ENCODE measurements at places on chromosomes 16 and 17.

GRCh38 chr17:17206124-17206912 is at the start of gene PLD6:
PLD6 (minus strand) TSS chr17:17206333; CDS start chr17:17206286, 47 bp downstream.
- DNase-seq: peak; percentile 91

DNA sequence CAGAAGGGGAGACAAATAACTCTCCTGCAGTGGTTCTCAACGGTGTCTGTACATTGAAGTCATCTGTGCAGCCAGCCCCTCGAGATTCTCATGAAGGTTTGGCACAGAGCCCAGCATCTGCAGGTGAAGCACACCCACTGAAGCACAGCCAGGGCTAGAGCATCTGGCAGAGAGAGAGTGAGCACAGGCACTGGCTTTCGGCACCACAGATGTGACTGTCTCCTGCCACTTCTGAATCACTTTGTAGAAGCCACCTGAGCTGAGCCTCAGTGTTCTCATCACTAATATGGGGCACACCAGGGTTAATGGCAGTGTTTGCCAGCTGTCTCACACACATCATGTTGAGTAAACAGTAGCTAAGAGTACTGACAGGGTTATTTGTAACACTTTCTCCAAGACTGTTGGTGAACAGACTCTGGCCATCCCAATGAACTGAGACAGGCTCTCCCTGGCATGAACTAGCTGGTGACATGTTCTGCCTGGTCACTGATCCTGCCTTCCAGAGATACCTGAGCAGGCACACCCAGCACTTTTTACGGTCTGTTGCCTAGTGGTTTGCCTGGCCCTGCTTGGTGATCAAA is 10.9 kb downstream of the HSPB9 start:
- peak; percentile 38 for DNase-seq

GRCh38 chr17:65137021-65137939 is at the start of gene RGS9:
RGS9 (plus strand) TSS chr17:65137370; CDS start chr17:65137541, 171 bp downstream.
- peak; percentile 80 for DNase-seq

- no peak for DNase-seq
Observed at GRCh38 chr16:62137996-62138395, 101.8 kb upstream of the CDH8 start.

Data from activated gamma-delta T cell treated with Interleukin-2 at 50 U/mL for 16 hours (primary cell).